Lung microvascular endothelial cell (primary cell): ENCODE measurements at places on chromosomes 2 and 18.
A peak's percentile ranks its signal among the peaks of the same experiment; 100 is the strongest.

DNA sequence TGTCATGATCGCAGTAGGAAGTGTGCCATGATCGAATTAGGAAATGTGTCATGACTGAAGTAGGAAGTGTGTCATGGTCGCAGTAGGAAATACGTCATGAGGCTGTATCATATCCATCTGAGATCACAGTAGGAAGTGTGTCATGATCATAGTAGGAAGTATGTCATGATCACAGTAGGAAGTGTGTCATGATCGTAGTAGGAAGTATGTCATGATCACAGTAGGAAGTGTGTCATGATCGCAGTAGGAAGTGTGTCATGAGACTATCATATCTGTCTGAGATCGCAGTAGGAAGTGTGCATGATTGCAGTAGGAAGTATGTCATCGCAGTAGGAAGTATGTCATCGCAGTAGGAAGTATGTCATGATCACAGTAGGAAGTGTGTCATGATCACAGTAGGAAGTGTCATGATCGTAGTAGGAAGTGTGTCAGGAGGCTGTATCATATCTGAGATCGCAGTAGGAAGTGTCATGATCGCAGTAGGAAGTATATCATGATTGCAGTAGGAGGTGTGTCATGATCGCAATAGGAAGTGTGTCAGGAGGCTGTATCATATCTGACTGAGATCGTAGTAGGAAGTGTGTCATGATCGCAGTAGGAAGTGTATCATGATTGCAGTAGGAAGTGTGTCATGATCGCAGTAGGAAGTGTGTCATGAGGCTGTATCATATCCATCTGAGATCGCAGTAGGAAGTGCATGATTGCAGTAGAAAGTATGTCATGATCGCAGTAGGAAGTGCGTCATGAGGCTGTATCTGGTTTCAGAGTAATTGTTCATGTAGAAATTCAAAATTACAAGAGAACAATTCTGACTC, 56.4 kb upstream of the NFATC1 start:
- no peak for DNase-seq

DNA sequence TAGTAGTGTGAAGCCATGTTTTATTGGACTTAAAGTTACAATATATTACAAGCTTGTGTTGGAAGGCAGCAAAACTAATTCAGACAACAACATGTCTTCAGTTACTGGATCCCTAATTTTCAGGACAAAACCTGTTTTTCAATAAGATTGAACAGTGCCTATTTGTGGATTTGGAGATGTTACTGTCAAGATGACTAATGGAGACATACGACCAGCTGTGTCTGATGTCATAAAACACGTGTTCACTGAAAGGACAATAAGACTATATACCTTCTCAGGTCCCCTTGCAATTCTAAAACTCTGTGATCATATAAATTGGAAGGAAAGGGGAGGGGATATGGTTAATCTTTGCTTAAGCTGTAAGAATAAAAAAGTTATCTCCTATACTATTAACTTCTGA, 21.7 kb downstream of the METTL21A start:
- no peak for DNase-seq

- DNase-seq, result peak; percentile 55
Observed at GRCh38 chr18:58263055-58263957, 219.3 kb downstream of the NEDD4L start.

GRCh38 chr2:66428986-66429612, 5.8 kb upstream of the MEIS1 start:
- peak; percentile 80 for DNase-seq

- DNase-seq, result no peak
Observed at GRCh38 chr2:109721135-109721534, 73.0 kb upstream of the RGPD5 start.

GRCh38 chr2:239163688-239164334, 237.0 kb downstream of the HDAC4 start:
- DNase-seq, result no peak

DNA sequence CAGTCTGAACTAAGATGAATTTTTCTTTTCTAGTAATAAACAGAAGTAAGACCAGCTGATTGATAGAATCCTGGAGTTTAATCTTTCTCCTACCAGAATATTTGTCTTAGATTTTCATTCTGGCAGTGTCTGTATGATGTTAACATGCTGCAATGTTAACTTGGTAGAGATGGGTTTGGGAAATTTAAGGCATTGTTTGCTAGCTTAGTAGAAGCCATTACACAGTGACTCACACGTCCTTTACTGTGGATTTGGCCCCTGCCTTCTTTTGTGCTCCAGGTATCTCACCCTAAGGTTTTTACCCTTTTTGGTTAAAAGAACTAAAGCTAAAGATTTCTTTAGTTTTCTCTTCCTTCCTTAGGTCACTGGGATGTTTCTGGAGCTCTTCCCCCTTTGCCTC, 84.1 kb downstream of the SPTBN1 start:
- DNase-seq, result no peak

DNA sequence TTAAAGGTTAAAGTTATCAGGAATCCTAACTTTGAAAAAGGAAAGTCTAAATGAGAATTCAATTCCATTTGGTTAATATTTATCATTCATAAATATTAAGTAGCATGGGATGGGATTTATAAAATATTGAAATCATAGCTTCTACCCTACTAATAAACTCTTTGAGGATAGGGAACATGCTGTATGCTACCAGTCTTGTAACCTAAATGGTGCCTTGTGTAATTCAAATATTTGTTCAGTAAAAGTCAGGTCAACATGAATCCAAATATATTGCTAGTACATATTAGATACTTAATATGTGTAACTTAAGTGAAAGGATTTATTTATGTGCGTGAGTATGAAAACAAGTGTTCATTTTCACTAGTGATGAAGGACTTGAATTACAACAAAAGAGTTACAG, 94.1 kb downstream of the CAMKMT start:
- DNase-seq, result no peak

DNA sequence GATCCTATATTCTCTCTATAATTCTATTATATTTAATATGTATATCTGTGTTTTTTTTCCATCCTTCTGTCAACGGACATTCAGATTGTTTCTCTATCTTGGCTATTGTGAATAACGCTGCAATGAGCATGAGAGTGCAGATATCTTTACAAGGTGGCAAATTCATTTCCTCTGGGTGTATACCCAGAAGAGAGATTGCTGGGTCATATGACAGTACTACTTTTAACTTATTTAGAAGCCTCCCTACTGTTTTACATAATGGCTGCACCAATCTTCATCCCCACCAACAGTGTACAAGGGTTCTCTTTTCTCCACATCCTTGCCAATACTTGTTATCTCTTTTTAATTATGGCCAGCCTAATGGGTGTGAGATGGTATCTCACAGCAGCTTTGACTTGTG, 66.5 kb downstream of the TSPYL6 start:
- no peak for DNase-seq
